Activated CD4-positive, alpha-beta T cell treated with anti-CD3 and anti-CD28 coated beads, Interleukin-10, Interleukin-2, amounts not matched to agents 100 ng/mL and 50 ng/mL, durations not matched to agents 16 hours and 8 hours (primary cell): ENCODE measurements at places on chromosomes 13 and 19.
A peak's percentile ranks its signal among the peaks of the same experiment; 100 is the strongest.

- DNase-seq: no peak
Observed at GRCh38 chr13:92843549-92843948, 383.1 kb upstream of the GPC6 start.

DNA sequence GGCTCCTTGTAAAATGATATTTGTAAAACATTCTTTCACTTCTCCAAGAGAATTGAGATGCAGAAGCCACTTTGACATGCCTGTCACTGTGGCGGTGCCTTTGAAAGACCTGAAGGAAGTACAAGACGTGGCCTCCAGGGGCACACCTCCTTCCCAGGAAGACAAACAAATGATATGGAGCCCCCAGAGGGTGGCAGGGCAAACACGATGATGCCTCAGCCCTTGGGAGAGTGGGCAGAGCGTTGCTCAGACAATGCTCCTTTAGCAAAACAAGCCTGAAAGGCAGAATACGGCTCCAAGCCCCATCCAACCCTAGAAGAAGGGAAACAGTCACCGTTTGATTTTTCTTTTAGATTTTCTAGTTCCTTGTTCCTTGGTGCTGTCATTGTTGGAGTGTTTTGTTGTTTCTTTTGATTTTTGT, 9.2 kb upstream of the ATP12A start:
- DNase-seq: peak; percentile 49

DNA sequence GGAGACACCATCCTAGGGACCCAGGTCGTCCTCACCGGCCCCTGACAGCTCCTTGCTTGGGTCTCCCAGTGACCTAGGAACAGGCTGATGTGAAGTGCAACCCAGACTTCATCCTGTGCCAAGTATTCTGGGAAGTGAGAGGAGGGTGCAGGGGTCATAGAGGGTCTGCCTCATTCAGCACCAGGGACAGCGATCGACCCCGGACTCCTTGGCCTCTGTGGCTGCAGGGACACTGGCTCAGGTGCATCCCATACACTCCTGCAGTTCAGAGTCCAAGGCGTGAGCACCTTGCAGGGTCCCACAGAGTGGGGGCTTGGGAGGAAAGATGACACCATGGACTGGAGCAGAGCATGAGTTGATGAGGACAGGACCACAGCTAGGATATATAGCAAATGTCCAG, 10.0 kb upstream of the OR10H2 start:
- no peak for DNase-seq

DNA sequence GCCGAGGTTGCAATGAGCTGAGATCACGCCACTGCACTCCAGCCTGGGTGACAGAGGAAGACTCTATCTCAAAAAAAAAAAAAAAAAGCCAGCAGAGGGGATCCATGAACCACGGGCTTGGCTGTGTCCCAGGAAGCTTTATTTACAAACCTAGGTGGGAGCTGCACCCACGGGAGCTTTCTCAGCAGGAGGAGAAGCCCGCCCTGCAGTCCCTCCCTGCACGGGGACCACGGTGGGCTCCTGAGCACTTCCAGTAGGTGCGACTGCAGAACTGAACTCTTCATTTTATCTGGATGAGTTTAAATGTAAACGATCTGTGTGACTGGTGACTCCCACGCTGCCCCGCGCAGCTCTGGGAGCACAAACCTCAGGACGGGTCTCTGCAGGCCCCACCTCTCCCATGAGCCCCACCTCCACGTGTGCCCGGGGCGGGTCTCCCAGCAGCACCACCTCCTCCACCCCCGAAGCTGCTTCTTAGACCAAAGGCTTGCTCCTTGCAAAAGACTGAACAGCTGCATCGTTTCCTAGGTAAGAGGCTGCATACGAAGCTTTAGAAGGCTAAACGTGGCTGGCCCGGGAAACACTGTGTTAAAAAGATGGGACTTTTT, 66.4 kb downstream of the SPACA7 start:
- DNase-seq: no peak

GRCh38 chr13:71171740-71172139, 695.3 kb downstream of the DACH1 start:
- DNase-seq: no peak

DNA sequence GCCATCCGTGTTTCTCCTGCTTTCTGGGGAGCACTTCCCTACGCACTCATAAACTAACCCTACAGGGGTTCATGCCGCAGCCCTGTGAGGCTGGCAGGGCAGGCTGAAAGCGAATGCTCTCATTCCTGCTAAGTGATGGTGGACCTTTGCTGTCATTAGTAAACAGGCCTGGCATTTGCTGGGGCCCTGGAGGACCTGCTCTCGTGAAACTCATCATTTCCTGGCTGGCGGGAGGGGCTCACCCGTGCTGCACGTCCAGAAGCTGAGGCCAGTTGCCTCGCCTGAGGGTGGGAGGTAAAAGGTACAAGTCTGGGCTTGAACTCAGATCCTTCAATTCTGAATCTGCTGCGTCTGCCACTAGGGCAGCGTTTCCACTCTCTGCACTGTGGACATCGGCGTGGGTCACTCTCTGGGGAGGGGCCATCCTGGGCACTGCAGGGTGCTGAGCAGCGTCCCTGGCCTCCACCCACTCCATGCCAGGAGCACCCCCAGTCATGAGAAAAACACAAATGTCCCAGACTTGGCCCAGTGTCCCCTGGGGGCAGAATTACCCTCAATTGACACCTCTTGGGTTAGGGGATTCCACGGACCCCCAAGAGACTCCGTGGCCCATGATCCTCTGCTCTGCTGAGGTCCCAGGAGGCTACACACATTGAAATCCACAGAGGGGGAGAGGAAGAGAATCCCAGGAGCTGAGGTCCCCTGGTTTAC, 7.0 kb downstream of the MOB3A start:
- DNase-seq: peak; percentile 44

GRCh38 chr13:31670831-31671617, 68.3 kb upstream of the RXFP2 start:
- DNase-seq: no peak

- DNase-seq: no peak
Observed at GRCh38 chr13:102715447-102715846, 20.6 kb upstream of the METTL21C start.

DNA sequence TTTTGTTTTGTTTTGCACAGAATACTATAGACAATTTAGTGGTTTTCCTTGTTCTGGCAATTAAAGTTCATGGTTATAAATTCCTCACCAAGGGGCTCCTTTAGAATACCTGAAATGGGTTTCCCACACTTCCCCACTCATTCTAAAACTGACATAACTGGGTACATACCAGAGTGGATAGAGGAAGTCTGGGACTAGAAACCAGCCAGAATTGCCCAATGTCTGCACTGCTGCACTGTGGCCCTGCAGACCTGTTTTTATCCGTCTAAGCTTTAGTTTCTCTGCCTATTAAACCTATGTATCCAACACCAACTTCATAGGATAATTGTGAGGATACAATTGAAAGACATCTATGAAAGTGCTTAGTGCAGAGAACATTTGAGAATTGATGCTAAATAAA, 498.6 kb downstream of the KCTD12 start:
- no peak for DNase-seq

DNA sequence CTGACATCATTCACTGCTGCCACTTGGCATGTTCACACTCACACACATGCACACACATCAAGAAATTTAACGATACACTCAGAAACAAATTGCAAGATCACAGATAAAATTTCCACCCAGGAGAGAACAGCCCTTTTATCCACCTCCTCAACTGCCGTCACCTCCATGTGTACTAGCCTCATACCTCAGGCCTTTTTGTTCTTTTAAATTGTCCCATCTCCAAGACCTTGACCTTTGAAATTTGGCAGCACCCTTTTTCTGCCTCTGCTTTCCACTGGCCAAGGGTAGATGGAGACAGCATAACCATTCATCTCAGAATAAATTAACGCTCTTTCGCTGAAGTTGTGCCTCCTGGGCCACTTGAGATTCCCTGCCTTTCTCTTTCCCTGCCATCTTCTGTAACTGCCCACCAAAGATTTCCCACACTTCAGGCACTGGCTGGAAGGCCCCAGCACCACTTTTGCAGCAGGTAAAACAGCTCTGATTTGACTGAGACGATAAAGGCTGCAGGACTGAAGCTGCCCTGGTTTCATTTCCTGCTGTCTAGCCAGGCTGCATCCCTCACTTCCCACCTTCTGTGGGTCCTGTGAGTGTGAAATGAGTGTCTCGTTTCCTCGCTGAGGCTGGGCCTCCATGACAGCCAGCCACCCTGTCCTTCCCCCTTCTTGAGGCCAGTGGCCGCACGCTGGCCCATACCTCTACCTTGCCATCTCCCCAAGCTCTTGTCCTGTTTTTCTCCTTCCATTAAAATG, 39.3 kb downstream of the MBNL2 start:
- DNase-seq: peak; percentile 78

DNA sequence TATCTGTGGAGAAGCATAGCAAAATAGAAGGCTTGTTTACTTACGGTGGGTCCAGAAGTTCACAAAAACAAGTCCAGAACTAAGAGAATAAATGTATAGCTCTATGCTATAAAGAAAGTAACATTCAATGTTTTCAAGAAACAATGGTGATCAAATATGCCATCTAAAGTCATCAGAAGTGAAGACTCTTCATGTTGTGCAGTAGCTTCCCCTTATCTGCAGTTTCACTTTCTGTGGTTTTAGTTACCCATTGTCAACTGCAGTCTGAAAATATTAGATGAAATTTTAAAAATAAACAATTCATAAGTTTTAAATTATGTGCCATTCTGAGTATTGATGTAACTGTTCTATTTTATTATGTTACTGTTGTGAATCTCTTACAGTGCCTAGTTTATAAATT, 72.5 kb downstream of the EDNRB start:
- DNase-seq: no peak

DNA sequence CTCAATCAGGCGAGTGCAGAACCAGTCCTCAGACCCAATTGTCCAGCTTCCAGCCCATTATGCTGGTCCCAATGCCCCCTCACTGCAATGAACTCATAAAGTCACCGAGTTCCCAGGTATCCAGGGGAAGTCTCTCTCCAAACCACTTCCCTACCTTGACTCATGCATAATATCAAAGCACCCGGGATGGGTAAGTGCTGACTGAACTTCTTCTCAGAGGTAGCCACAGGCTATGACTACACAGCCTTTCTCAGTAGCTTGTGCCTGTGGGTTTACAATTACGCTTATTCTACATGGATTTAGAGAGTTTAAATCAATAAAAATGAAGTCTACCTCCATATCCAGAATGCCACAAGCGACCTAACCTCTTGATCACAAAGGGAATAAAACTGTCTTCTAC, 1.7 kb upstream of the C13orf42 start:
- DNase-seq: no peak

DNA sequence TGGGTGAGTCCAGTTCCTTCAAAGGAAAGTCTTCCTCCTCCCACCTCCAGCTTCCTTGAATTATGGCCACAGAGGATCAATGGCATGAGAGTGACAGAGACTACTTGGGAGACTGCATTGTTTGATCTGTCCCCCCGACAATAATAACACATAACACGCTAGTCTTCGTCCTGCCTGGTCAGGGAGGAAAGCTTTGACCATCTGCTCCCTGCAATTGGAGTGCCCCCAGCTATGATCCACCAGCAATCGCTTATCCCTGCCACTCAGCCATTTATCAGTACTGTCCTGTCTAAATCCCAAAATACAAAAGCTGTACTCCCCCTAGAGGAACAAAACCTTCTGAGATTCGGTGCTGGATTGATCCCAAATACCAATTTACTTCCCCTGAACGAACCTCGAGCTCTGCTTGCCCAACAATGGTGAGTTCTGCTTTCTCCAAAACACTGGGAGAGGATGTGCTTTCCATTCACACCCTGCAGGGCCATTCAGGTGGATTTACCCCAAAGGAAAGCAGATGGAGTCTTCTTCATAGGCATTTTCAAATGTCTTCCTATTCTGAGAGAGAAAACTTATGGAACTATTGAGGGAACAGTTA, 466.7 kb downstream of the TSHZ3 start:
- DNase-seq: no peak

- DNase-seq: no peak
Observed at GRCh38 chr13:99302637-99303505, 4.3 kb downstream of the GPR183 start.
